ENCODE measurements at places on chromosomes 13 and 19.

GRCh38 chr19:35986664-35987570 lies 8.1 kb upstream of the SDHAF1 start:
- no peak for DNase-seq

DNA sequence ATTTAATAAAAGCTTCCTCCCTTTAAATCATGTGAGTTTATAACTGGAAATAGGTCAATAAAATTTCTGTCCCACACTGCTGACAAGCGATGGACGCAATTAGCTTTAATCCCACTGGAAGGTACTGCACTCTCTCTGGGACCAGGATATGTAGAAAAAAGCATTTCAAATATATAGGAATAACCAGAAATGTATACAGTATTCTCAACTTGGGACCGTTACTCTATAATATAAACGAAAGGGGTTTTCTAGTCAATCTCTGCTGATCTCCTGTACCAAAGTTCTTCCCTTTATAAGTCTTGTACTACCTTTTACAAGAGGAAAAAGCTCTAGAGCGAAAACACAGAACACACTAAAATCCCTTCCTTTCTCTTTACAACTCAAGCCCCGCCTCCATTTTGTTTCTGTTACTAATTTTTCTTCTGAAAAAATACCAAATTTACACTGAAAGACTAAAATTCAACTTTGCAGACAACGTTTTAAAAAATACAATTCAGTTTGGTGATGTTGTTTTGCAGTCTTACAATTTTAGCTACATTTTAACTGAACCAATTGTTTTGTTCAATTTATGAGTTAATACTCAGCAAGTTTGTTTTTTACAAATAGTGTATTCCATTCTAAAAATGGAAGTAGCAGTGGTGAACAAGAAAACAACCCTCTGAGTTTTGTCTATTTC lies 1.7 kb upstream of the USPL1 start:
- DNase-seq: no peak

DNA sequence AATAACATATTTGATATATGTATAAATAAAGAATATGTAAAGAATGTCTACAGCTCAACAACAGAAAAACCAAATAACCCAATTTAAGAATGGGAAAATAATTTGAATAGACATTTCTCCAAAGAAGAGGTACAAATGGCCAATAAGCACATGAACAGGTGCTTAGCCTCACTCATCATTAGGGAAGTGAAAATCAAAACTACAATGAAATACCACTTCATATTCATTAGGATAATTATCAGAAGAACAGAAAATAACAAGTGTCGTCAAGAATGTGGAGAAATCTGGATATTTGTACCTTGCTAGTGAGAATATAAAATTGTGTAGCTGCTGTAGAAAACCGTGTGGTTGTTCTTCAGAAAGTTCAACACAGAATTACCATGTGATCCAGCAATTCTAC lies 8.4 kb upstream of the SUPT20H start:
- no peak for DNase-seq

DNA sequence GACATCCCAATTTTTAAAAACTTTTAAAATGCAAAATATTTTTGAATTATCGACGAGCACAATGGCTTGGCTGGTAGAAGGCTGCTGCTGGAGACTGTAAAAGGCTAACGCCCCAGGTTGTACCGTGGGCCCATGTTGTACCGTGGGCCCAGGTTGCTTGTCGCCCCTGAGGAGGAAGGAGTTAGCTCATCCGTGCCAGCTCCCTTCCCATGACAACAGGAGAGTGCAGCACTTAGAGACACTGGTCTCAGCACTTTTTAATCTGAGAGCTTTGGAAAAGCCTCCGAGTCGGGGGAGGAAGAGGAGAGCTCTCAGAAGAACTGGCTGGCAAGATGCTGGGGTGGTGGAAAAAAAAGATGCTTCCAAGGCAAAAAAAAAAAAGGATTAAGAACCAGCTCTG lies 50.3 kb upstream of the CACNA1A start:
- no peak for DNase-seq

Data from stimulated activated CD4-positive, alpha-beta T cell treated with anti-CD3 and anti-CD28 coated beads, TNF-alpha, amount 100 ng/mL, for 48 hours (primary cell).